ENCODE measurements at places on chromosomes 13 and 19.

- DNase-seq: no peak
These were observed 10.4 kb downstream of the EXOSC8 start for GRCh38 chr13:37011002-37011401.

DNA sequence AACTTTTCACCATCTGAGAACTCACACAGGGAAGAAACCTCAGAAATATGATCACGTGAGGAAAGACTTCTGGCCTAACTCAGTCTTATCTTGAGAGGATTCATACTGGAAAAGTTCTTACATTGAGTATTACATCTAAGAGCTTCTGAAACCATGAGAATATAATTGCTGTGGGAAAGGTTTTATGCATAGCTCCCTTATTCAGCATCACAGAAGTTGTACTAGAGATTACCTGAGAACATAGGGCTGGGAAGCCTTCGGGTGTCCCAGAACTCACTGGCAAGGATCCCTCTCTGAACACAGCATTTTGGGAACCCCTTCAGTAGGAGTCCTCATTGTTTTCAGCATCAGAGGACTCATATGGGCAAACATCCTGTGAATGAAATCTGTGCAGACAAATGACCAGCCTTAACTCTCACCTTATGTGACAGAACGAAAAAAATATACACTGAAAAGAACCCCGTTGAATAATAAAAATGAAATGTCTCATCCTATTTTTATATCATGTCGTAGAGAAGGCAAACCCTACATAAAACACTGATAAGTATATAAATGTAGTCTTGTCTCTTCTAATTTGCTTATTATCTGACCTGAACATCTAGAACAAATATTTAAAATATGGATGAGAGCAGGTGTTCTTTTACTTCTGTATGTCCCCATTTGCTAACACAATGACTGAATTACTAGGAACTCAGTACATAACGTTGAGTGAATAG is 14.2 kb downstream of the ZNF274 start:
- no peak for DNase-seq

GRCh38 chr13:98994896-98995295 is 17.0 kb upstream of the DOCK9 start:
- no peak for DNase-seq

DNA sequence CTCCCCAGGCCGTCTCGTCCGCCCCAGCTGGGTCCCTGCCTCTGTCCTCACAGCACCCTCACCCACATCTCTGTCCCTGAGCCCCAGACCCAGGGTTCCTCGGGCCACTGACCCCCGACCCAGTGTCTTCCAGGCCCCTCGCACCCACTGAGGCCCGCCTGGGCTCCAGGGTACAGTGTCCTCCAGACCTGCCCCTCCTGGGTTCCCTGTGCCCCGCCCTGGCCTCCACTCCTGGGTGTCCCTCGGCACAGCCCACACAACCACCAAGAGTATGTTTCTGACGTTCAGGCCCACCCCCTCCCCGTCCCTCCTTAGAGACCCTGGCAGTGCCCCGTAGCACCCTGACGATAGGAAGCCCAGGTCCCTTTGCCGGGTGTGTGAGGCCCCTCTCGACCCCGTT is 22.6 kb upstream of the NCCRP1 start:
- DNase-seq: no peak

DNA sequence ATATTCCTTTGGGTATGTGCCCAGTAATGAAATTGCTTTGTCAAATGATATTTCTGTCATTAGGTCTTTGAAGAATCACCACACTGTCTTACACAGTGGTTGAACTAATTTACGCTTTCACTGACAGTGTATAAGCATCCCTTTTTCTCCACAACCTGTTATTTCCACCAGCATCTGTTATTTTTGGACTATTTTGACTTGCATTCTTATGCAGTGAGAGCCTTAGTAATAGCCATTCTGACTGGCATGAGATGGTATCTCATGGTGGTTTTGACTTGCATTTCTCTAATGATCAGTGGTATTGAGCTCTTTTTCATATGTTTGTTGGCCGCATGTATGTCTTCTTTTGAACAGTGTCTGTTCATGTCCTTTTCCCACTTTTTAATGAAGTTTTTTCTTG is 92.0 kb upstream of the SPATA13 start:
- DNase-seq: no peak

DNA sequence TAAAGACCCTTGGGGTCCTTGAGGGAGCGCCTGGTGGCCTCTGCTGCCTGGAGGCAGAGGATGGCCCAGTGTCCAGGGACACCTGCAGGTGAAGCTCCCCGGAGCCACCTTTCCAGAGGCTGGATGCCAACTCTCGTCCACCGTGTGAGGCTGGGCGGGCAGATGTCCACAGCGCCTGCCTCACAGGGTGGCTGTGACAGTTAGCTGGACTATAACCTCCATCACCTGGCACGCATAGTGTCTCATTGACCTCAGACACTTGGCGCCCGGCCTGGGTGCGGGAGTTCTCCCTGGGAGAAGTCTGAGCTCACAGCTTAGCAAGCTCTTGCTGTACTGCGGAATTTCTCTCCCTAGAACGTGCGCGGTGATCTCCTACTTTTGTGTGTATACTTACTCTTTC is 9.8 kb downstream of the BICRA start:
- DNase-seq: no peak

DNA sequence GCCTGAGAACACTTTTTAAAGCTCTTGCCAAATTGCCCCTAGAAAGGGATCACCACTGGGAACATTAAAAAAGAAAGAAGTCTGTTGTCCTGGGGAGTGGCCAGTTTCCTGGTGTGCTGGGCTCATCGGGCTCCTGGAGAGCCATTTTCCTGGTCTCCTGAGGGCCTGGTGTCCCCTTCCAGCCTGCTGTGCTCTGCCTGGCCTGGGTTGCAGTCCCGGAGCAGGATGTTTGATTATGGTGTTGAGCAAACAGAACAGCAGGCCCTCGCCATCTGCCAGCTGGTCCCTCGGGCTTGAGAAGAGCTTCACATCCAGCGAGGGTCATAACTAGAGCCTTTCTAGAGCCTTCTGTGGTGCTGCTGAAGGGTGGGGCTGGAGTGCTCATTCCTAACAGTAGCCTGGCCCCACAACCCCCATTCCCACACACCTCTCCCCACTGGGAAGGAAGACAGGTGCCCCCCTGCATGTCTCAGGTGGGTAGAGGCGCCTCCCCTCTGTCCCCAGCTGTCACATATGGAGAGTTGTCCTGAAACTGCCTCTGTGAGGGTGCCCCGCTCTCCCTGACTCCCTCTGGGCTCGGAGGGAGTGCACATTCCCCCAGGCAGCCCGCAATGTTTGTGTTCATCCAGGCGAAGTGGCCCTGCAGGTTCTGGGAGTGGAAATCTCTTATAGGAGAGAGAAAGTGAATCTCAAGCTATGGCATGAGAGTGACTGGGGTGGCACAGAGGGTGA is 151.1 kb downstream of the SIPA1L3 start:
- DNase-seq: no peak

GRCh38 chr13:44549476-44549875 is 26.7 kb downstream of the TSC22D1 start:
- no peak for DNase-seq

Data from cerebellar nuclear complex (tissue), 1 donor.